ENCODE measurements at places on chromosomes 6 and 20.

DNA sequence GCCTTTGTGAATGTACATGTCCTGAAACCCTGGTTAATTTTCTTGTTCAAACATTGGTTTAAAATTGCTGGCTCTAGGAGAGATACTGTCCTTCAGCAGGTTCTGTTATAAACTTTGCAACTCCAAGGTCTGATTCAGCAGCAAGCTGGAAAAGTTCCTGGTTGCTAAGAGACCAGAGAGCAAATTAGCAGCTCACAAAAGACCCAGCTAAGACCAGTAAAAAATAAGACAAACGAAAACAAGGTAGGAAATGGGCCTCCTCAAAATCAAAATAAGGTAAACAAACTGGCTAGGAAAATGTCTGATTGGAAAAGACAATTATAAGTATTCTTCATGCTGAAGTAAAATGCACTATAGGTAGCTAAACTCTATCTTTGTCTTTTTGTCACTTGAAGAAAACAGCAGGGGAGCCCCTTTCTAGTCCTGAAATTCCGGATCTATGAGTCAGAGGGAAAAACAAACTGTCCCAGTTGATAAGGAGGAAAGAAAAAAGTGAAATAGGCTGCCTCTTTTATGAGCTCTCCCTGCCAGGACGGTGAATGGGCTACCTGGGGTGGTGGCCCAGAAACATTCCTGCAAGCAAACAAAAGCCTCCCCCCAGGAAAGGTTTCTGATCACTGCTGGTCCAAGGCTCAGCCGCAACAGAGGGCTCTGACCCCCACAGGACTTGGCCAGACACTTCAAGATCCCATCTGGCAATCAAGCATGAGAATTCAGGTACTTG is 41.6 kb downstream of the UNC5CL start:
- no peak for DNase-seq

DNA sequence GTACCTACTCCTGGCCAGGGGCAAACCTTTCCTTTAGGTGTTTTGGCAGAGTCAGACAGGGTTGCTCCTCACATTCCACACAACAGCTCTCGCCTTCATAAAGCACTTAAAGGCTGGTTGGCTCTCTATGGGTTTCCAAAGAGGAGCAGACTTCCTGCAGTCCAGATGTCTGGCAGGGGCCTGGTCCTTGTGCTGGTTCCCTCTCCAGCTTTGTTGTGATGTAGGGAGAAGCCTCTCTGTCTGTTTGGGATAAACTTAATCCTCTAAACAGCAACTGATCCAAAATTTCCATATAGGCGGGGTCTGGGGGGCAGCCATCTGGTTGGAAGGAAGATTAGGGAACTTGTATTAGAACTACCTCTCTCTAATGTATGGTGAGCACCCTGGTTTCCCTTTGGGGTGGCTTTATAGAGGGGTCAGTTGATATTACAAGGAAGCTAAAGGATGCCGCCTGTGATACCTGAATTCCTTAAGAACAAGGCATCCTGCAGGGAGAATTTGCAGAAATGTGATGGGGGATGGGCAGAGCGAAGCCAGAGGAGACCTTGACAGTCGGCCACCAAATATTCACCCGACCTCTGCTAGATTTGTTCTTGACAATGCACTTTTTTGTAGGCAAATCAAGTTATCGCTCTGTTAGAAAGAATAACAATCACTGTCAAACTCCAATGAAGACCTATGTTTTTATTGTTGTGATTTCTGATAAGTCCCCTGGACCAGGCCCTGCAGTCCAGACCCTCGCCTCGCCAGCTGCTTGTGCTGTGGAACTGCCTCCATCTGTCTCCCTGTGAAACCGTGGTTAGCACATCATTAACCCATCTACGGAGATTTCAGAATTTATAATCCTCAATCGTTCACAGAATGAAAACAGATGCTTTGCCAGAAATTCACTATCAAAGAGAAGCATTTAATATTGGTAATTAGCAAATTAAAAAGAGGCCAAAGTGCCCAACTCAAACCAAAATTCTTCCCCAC is 94.0 kb upstream of the RALGAPA2 start:
- no peak for DNase-seq

GRCh38 chr6:44221291-44221960 is 2.0 kb upstream of the SLC29A1 start:
- DNase-seq: peak; percentile 68

DNA sequence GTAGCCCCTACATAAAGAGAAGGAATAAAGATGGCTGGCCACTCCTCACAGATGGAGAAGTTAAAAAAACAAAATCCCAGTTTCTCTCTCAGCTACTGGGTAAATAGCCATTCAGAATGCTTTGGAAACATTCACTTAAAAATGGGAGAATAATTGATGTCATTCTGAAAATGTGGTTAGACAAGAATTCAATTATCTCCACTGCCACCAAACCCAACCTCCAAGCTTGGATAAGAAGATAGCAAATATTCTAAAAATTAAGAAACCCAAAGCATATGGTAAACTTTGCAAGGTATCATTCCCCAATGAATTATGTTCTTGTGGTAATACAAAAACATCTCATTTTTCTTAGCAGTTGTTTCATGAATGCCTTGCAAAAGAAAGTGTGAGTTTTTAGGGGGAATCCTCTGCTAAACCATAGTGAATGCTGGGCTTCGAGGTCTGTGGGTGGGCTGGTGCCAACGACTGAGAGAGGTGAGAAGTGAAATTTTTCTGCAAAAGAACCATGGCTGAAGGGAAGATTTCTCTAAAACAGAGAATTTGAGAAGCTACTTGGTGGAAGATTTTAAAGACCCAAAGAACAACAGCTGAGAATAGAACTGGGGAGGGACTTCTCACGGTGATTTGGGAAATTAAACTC is 497.9 kb upstream of the JARID2 start:
- no peak for DNase-seq

- no peak for DNase-seq
These were observed 642.5 kb upstream of the MMS22L start for GRCh38 chr6:97925504-97925903.

GRCh38 chr6:6674872-6675271 is 86.4 kb downstream of the LY86 start:
- no peak for DNase-seq

DNA sequence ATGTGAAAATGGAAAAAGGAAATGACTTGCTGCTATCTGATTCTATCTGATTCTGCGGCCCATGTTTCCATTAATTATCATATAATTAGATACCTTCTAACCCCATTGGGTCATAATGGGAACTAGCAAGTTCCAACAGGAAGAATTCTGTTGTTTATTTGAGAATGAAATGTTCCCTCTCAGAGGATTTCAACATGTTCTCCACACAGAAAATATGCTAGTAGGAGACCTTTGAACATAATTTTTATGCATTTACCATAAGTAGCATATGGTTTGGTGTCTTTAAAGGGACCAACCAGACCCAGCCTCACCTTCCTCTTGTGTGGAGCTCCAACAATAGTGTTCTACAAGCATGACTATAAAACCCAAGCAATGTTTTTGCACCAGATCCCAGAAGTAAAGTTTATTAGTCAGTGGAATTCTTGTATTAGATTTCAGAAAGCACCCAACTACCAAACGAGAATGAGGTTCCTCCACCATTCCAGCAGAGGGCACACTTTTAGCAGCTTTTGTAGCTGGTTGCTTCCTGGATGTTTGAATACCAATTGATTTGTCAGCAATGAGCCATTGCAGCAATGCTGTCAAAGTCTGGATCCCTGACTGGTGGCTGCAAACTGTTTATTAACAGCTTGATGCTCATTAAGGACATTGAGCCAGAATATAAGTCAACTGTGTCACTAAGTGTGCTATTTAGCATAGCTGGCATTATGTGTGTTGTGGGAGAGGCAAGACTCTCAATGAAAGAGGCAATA is 143.6 kb upstream of the GJE1 start:
- no peak for DNase-seq

DNA sequence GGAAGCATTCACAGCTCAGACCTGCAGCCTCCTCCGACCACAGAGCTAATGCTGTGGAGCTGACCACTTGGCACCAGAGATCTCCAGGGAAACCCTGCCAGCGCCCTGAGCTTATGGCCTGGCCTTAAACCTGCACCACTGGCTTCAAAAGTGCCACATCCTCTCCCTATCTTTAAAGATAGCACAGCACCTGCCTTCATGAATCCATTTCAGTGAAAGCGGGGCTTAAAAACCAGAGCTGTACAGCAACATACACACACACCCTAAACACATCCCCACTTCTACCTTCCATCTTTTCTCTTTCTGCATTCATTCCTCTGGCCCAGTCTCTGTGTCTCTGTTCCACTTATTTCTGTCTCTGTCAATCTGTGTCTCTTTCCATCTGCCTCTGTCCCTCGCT is 59.8 kb upstream of the CCDC167 start:
- DNase-seq: no peak

- no peak for DNase-seq
These were observed 92.9 kb downstream of the SHLD1 start for GRCh38 chr20:5843054-5843592.

Measured in dorsolateral prefrontal cortex (tissue), 122 donors.